Lung (tissue), 17 donors: ENCODE measurements at places on chromosomes 16 and 17.

DNA sequence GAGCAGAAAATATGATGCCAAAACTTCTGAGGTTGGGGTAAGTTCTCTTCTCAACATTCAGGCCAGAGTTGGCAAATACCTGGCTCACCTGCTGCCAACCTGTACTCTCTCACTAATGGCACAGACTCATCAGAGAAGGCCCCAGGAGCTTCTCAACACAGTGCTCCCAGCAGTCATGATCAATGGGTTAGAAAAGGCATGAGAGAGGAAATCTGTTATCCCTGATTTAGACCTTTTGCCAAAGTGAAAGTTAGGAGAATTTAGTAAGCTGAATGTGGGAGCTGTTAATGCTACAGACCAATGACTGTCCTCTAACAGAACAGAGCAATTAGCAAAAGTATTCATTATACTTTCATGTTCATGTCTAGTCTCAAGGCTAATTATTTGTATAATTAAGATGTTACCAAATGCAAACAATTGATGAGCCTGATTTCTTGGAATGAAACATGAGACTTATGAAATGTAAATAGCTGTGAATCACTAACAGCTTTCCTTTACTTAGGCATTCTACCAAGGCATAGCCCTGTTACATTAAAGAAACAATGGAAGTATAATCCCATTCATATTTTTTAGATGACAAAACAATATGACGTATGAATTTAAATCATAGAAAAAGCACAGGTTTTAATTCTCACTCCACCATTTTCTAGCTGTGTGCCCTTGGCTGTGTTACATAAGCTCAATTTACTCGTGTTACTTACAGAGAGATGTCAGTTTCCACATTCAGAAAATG lies 68.7 kb upstream of the MARCHF10 start:
- DNase-seq: no peak

DNA sequence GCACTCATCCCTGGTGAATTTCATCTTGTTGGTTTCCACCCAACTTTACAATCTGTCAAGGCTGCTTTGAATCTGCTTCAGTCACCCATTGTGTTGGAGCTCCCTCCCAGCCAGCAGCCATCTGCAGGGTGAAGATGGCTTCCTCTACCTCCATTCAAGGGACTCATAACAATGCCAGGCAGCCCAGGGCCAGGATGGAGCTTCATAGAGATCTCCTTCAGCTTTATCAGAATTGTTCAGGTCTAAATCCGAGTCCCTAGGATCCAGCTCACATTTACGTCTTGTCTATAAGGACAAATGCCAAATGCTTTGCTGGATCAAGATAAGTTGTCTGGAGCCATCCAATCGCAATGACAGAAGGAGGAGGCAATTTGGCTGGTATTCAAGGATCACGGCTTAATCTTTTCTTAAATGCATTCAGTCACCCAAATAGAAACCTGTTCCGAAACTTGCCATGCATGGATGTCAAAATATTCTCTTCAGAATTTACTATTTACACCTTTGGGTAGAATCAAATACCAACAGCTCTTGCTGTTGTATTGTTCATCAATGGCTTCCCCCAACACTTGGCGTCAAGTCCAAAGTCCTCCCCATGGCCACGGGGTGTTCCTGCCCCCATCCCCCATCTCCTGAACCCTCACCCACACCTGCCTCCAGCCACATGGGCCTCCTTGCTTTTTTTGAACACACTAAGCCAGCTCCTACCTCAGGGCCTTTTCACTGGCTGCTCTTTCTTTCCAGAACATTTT lies 3.8 kb upstream of the FAM171A2 start:
- no peak for DNase-seq

DNA sequence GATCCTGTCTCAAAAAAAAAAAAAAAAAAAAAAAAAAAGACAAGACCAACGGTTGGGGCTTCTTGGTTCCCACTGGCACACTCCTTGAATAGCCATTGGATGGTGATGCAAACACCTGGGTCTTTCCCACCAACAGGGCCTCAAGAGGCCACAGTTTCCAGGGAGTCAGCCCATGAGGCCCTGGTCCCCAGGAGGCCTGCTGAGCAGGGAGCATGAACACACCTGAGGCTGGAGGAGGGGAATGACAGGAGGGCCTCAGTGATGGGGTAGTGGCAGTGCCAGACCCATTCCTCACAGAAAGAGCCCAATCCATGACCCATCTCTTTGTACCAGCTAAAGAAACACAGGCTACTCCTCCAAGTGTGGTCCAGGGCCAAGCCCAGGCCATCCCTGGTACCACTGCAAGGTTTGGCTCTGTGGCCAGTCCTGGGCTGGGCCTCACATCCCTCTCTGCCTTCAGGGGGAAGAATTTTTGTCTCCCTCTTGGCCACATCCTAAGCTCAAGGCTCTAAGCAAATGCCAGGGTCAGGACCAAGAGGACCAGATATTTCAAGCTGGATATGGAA lies 13.9 kb downstream of the ARL2BP start:
- DNase-seq: no peak

- DNase-seq: peak; percentile 21
Observed at GRCh38 chr17:45784741-45785479, 790 bp downstream of the CRHR1 start.

DNA sequence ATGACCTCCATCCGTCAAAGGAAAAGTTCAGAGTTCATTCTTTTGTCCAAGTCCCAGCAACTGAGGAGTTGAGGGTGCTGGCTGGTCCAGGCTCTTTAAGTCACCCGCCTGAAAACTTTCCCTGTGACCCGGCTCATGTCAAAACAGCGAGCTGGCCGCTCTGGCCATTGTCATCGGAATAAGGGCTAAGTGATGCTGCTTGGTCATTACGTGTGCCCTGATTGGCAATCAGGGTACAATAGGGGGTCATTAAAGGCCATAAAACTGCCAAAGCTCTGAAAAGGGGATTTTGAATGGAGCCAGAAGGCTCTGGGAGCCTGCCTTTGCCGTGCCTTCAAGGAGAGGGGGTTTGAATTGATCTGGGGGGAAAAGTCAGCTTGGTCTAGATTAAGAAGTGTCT lies 88.5 kb upstream of the IRX3 start:
- DNase-seq: no peak

- DNase-seq: no peak
Observed at GRCh38 chr17:29615048-29615385, 7.7 kb downstream of the CORO6 start.

DNA sequence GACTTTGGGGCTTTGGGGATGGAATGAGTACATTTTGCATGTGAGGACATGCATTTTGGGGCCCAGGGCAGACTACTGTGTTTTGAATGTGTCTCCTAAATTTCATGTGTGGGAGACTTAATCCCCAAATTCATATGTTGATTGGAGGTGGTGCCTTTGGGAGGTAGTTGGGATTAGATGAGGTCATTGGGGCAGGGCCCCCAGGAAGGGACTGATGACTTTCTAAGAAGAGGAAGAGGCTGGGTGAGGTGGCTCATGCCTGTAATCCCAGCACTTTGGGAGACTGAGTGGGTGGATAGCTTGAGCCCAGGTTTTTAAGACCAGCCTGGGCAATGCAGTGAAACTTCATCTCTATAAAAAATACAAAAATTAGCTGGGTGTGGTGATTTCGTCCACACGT lies 42.8 kb upstream of the RAI1 start:
- no peak for DNase-seq

DNA sequence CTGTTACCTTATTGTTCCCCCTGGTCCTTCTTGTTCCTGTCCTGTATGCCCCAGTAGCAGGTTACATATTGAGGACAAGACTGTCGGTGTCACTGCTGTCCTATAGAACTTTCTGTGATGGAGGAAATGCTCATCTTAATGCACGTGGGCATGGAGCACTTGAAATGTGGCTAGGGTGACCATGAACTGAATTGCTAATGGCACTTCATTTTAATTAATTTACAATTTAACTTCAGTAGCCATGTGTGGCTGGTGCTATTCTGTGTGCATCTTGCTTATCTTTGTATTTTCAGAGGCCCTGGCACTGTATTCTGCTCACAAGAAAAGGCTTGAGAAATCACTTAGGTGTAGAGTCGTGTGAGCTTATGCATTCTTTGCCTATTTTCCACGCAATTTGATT lies 125.2 kb downstream of the MSI2 start:
- DNase-seq: no peak

DNA sequence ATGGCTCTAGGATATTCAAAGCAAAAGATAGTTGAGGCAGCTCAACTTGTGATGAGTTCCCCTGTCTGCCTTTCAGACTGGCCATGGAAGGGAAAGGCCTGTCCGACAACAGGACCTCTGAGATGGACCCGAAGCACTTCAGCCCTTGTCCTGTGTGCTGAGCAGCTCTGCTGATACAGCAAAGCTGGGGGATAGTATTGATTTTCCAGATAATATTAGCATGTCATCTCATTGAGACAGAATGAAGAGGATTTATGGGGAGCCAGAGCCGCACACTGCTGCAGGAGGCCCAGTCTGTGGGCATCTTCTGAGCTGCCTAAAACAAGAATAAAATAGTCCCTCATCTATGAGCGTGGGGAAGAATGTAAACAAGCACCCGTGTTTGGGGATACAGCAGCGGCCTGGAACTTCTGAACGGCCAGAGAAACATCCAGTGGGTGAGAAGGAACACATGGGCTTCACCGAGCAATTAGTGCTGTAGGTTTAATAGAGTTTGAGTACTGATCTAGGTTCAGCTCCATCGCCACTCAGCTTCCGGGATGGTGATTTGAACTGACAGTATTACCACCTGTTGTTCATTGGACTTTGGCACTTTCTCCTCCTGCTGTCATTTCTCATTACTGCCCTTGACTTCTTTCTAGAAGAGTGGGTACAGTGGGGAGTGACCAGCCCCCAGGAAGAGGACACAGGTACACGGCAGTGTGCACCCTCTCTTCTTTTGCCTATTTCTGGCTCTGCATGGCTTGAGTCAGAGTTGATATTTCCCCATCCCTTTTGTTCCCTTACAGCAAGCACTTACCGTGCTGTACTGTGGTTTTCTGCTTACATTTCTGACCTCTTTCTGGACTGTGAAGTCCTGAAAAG lies 96.5 kb upstream of the TBX2 start:
- DNase-seq: no peak

- DNase-seq: no peak
Observed at GRCh38 chr17:49383060-49383459, 21.0 kb upstream of the ZNF652 start.

GRCh38 chr17:72297326-72298115 lies 176.7 kb downstream of the SOX9 start:
- no peak for DNase-seq

GRCh38 chr16:1655269-1655807 lies 22.7 kb upstream of the JPT2 start:
- DNase-seq: no peak

GRCh38 chr17:3551189-3551588 lies 6.4 kb downstream of the TRPV3 start:
- no peak for DNase-seq

DNA sequence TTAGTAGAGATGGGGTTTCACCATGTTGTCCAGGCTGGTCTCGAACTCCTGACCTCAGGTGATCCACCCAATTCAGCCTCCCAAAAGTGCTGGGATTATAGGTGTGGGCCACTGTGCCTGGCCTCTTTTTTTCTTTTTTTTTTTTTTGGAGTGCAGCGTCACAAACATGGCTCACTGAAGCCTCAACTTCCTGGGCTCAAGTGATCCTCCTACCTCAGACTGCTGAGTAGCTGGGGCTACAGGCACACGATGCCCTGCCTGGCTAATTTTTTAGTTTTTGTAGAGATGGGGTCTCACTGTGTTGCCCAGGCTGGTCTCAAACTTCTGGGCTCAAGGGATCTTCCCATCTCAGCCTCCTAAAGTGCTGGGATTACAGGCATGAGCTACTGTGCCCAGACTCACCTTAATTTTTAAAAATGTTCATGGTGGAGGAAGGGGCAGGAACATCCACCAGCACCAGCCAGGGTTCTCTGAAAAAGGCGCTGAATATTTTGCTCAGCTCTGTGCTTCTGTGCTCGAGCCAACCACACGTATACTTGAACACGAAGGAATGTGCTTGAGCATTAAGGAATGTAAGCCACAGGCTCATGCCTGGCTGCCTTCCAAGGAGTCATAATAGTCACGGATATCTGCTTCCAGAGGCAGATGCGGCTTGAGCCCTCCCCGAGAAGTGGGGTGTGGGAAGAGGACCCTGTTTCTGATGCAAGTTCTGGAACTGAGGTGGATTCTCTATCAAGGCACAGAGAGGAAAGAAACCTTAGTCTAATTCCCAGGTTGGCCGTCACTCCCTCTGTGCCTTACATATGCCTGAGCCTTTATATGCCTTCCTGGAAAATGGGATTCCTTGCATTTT lies 65.5 kb upstream of the CREBBP start:
- peak; percentile 95 for DNase-seq

DNA sequence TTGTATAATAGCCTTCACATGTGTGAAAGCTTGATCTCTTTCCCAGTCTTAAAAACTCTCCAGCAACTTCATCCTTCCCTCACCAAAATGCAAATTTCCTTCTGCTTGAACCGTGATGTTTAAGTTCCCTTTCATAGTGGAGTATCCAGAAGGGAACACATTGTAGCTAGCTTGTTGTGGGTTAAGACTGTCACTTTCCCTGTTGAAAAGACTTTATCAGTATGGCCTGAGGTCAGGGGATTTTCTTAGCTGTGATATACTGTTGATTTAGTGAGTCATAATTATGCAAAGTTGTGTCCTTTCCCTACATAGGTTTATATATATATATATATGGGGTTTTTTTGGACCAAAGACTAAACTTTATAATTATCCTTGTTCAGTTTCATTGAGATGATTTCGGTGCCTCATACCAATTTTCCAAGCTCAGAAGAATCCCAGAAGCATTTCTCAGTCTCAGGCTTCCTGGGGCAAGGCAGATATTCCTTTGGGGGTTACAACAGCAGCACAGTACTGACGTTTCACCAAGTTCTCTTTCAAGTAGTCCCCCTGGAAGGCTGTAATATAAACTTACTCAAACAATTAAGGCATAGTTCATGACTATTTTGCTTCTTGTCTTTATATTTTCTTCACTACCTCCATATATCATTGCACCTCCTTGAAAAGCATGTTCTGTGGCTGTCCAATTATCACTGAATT lies 35.7 kb downstream of the ESRP2 start:
- DNase-seq: no peak

- DNase-seq: no peak
Observed at GRCh38 chr17:81667754-81668153, 1.2 kb downstream of the CCDC137 start.

GRCh38 chr16:49440156-49441065 lies 66.8 kb downstream of the C16orf78 start:
- peak; percentile 34 for DNase-seq

- DNase-seq: no peak
Observed at GRCh38 chr16:84988328-84989080, 22.8 kb downstream of the ZDHHC7 start.

GRCh38 chr16:13633391-13633861 lies 286.5 kb upstream of the ERCC4 start:
- DNase-seq: no peak
